ENCODE measurements at places on chromosomes 2 and 18. TPM values are rescaled to one million over a fixed set of nuclear protein-coding genes. Genes with fewer than 3 reads are reported as not detected.

Gene GPR35
- total RNA-seq = 0.40 TPM

Gene XIRP2
- not detected for total RNA-seq

Gene LPIN2
- total RNA-seq = 15.3 TPM

Gene MALT1
- 12.0 TPM for total RNA-seq

Gene HJURP
- 99.6 TPM for total RNA-seq

Gene GCKR
- total RNA-seq = 0.15 TPM

Gene ALKAL2
- not detected for total RNA-seq

Gene GALNT14
- total RNA-seq = 52.7 TPM

Gene MFSD2B
- 0.24 TPM for total RNA-seq

Gene ASPRV1
- 0.37 TPM for total RNA-seq

Gene FABP1
- not detected for total RNA-seq
